ENCODE measurements at places on chromosomes 4 and X. TPM values are rescaled to one million over a fixed set of nuclear protein-coding genes. Genes with fewer than 3 reads are reported as not detected.

GRCh38 chr4:35250331-35250730 is 994.0 kb downstream of the ARAP2 start:
- H3K27ac ChIP-seq, result no peak overlapping the region
- H3K4me3 ChIP-seq, result no peak overlapping the region
- no peaks in the 10 kb centered on the region for H3K36me3 ChIP-seq
- H3K4me1 ChIP-seq, result no peaks in the 10 kb centered on the region
- H3K27me3 ChIP-seq, result no peaks in the 10 kb centered on the region
- no peak for DNase-seq

DNA sequence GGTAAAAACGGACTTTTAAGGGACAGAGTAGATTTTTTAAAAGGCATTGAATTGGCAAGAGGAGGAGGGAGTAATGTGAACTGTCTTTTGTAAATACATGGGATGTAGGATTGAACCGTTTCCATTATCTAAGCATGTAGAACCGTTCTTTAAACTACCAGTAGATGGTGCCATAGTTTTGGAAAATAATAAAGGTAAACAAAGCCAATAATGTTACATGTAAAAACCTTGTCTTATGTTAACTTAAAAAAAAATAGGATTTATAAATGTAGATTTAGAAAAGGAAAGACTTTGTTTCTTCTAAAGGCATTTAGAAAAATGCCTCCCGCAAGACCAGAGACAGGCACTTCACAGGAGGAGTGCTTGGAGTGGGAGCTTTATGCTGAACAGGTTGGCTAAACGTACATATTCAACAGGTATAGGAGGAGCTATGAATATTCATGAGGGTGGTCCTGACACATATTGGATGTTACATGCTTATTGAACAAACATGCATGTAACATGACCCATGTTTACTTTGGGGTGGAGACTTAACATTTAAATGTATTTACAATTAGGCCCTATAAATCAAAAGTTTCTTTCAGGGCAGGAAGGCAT is 45.5 kb upstream of the FAM241A start:
- no peaks in the 10 kb centered on the region for H3K36me3 ChIP-seq
- DNase-seq, result no peak
- no peak overlapping the region for H3K4me3 ChIP-seq
- H3K4me1 ChIP-seq, result peaks cover 2% of the 10 kb centered on the region
- H3K27me3 ChIP-seq, result peaks cover 24% of the 10 kb centered on the region
- H3K27ac ChIP-seq, result no peak overlapping the region

- H3K27me3 ChIP-seq, result peaks cover 4% of the 10 kb centered on the region
- no peaks in the 10 kb centered on the region for H3K4me1 ChIP-seq
- no peak overlapping the region for H3K4me3 ChIP-seq
- DNase-seq, result peak; percentile 54
These were observed 47.8 kb upstream of the HSD17B10 start for GRCh38 chrX:53481816-53482465.

DNA sequence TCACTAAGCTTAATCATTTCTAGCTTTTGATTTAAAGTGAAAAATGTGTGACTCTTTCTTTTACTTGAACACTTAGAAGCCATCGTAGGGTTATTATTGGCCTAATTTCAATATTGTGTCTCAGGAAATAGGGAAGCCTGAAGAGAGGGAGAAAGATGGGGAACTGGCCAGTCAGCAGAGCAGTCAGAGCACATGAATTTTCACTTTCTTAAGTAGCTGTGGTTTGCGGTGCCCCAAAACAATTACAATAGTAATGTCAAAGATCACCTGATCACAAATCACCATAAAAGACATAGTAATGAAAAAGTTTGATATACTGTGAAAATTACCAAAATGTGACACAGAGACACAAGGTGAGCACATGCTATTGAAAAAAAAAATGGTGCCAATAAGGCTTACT is 45.5 kb downstream of the CENPC start:
- no peak overlapping the region for H3K4me3 ChIP-seq
- peaks cover 65% of the 10 kb centered on the region for H3K36me3 ChIP-seq
- no peak overlapping the region for H3K27ac ChIP-seq
- H3K4me1 ChIP-seq, result peaks cover 5% of the 10 kb centered on the region

DNA sequence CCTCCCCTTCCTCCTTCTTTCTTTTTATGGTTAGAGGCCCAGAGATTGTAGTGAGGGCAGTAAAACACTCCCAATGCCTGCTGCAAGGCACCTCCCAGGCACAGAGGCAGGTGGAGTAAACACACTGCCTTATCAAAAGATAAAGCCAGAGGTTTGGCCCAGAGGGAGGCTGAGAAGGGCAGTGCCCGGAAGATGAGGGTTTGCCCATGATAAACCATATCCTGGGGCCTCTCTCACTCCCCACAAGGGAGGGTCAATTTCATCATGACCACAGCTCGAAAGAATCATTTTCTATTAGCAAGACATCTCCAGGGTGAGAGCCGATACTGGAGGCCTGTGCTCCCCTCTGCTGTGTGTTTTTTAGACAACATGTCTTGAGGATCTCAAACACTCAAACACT is 98.5 kb upstream of the FAM9C start:
- DNase-seq, result no peak
- no peak overlapping the region for H3K4me3 ChIP-seq
- peaks cover 3% of the 10 kb centered on the region for H3K36me3 ChIP-seq
- peaks cover 4% of the 10 kb centered on the region for H3K4me1 ChIP-seq

- no peak overlapping the region for H3K4me3 ChIP-seq
- no peak for DNase-seq
- no peak overlapping the region for H3K27ac ChIP-seq
- peaks cover 3% of the 10 kb centered on the region for H3K27me3 ChIP-seq
These were observed 193.0 kb upstream of the C1QTNF7 start for GRCh38 chr4:15234856-15235126.

DNA sequence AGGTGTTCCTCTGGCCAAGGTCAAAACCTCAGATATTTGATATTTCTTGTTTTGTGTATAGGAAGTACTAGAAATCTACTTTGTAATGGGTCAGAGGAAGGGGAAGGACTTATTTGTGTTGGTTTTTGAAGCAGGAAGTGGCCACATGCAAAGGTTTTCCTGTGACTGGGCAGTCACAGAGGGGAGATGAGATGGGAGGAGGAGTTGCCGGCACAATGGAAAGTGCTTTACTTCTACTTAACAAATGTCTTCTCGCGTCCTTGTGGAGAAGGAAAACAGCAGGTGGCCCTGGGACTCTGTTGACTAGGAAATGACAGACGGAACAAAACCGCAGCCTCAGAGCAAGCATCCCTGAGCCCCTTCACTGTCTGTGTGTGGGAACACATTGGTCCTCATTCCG is 46.6 kb downstream of the SHROOM2 start:
- peaks cover 9% of the 10 kb centered on the region for H3K27me3 ChIP-seq
- H3K36me3 ChIP-seq, result no peaks in the 10 kb centered on the region
- no peak overlapping the region for H3K27ac ChIP-seq
- no peak overlapping the region for H3K4me3 ChIP-seq
- H3K4me1 ChIP-seq, result peaks cover 3% of the 10 kb centered on the region

- H3K27me3 ChIP-seq, result peaks cover 15% of the 10 kb centered on the region
- peaks cover 2% of the 10 kb centered on the region for H3K36me3 ChIP-seq
- no peak for DNase-seq
- H3K4me3 ChIP-seq, result no peak overlapping the region
- peaks cover 7% of the 10 kb centered on the region for H3K4me1 ChIP-seq
These were observed 16.7 kb upstream of the KLF3 start for GRCh38 chr4:38647101-38647819.

GRCh38 chrX:138765051-138765450 is 53.5 kb upstream of the FGF13 start:
- DNase-seq, result no peak
- no peak overlapping the region for H3K27ac ChIP-seq
- no peaks in the 10 kb centered on the region for H3K27me3 ChIP-seq
- no peaks in the 10 kb centered on the region for H3K36me3 ChIP-seq

CDKL5 gene
- 2.0 TPM for total RNA-seq

L1CAM gene
- 4.2 TPM for total RNA-seq

AFP gene
- not detected for total RNA-seq

Data from activated CD4-positive, alpha-beta memory T cell treated with anti-CD3 and anti-CD28 coated beads, Interleukin-2, amount 10 ng/mL, durations not matched to agents 7 days and 5 days (primary cell).